ENCODE measurements at places on chromosomes 12 and 14. TPM values are rescaled to one million over a fixed set of nuclear protein-coding genes. Genes with fewer than 3 reads are reported as not detected.

The VDR gene
- 1.1 TPM for polyA plus RNA-seq

The R3HDM2 gene
- 84.3 TPM for polyA plus RNA-seq

The GALNT8 gene
- 1.4 TPM for polyA plus RNA-seq

The KSR2 gene
- 0.49 TPM for polyA plus RNA-seq

The UTP20 gene
- 17.6 TPM for polyA plus RNA-seq

The ALX1 gene
- polyA plus RNA-seq, result not detected

The HOXC12 gene
- polyA plus RNA-seq, result not detected

- no peak for DNase-seq
Observed at GRCh38 chr12:101738920-101739665, at the start of gene SYCP3. TSS of gene SYCP3 (minus strand) at chr12:101739462. CDS start at chr12:101737935, 1,527 bp downstream.

DNA sequence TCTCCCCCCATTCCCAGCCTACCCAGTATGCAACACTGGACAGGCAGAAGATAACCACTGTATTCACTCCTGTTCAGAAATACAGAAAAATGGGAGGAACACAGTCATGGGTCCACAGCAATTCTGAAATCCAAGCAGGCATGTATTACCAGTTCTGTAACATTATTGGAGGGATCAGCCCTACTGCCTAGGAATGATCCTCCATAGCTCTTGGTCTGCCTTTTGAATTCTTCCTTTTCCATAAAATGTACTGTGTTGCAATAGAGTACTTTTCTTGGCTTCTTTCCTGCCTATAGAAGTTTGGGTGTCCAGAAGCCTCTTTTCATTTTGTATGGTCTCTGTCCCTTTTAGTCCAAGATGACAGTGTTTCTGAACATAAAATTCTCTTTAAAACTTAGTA lies 46.5 kb downstream of the SPATS2 start:
- peak; percentile 5 for DNase-seq

DNA sequence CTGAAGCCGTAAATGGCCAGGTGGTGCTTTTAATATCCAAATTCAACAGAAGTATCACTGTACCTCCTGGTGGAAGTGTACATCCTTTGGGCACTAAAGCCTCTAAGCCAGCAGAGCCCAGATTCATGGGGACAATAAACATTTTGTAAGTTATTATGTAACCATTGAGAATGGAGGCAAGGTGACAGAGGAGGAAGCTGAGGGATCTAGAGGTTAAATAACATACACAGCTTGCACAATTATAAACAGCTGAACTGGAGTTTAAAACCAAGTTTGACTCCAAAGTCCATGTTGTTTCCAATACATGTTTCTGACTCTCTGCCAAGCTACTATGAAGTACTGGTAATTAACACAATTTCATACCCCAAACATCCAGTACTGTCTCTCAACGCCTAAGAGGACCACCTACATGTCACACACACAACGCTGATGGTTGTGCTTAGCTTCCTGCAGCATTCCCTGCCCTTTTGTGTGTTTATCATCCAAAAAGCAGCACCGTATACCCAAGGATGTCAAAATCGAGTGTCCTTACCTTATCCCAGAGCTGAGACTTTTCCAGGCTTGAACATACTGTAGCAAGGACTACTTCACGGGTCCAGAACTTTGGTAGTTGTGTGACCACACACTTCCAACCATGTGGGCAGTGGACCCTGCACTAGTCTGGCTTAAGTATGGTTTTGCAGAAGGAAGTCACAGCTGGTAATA lies 41.3 kb downstream of the EGLN3 start:
- no peak for DNase-seq

DNA sequence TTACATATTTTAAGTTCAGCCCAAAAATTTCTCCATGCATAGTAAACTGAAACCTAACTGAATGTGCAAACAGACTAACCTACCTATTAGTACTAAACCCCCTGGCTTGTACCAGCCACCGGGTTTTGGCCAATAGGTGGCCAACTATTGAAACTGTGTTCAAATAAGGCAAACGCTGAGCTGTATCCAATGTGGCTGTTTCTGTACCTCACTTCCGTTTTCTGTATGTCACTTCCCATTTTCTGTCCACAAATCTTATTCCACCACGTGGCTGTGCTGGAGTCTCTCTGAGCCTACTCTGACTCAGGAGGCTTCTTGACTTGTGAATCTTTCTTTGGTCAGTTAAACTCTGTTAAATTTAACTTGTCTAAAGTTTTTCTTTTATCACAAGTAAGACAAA lies 6.0 kb upstream of the FBXO34 start:
- DNase-seq, result no peak

- peak; percentile 32 for DNase-seq
Observed at GRCh38 chr12:23084236-23084995, 459.4 kb downstream of the ETNK1 start.

DNA sequence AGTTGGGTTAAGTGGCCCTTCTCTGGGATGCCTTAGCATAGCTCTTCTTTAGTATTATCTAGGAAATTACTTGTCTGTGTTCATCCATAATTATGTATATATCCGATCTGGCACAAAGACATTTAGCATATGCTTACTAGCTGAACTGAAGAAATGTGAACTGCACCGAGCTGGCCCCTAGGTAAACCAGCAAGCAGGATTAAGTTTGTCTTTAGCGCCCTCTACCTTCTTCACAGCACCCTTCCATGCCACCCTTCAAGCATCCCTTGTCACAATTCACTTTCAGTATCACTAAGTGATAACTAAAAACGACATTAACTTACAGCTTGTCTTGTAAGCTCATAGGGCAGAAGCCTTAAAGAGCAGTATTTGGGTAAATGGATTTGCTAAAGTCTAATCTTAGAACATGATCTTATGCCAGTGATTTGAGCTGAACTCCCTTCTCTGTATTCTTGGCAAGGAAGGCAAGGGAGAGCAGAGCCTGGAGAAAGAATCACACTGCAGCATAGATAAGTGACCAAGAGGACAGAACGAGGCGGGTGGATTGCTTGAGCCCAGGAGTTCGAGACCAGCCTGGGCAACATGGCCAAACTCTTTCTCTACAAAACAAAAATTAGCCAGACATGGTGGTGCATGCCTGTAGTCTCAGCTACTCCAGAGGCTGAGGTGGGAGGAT lies 2.6 kb upstream of the HAL start:
- DNase-seq, result peak; percentile 62

GRCh38 chr12:4984344-4984743 lies 59.3 kb upstream of the KCNA5 start:
- DNase-seq, result no peak

- no peak for DNase-seq
Observed at GRCh38 chr14:91416744-91417119, 888 bp downstream of the CCDC88C start.

DNA sequence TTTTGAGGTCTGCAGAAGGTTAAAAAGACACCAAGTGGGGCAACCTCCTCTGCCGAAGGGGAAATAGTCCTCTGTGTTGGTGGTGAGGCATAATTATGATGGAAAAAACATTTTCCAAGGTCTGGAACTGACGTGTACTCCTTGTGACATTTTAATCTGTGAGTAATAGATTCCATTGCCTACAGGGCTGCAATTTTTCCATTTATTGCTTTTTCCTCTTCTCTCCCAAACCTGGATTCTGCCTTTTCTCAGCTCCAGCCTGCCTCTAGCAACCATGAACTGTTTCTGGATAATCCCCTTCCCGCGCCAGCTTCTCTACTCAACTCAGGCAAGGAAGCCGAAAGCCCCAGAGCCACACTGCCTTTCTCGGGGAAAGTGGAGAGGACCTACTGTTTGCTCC lies 230.1 kb upstream of the PLXNC1 start:
- no peak for DNase-seq

DNA sequence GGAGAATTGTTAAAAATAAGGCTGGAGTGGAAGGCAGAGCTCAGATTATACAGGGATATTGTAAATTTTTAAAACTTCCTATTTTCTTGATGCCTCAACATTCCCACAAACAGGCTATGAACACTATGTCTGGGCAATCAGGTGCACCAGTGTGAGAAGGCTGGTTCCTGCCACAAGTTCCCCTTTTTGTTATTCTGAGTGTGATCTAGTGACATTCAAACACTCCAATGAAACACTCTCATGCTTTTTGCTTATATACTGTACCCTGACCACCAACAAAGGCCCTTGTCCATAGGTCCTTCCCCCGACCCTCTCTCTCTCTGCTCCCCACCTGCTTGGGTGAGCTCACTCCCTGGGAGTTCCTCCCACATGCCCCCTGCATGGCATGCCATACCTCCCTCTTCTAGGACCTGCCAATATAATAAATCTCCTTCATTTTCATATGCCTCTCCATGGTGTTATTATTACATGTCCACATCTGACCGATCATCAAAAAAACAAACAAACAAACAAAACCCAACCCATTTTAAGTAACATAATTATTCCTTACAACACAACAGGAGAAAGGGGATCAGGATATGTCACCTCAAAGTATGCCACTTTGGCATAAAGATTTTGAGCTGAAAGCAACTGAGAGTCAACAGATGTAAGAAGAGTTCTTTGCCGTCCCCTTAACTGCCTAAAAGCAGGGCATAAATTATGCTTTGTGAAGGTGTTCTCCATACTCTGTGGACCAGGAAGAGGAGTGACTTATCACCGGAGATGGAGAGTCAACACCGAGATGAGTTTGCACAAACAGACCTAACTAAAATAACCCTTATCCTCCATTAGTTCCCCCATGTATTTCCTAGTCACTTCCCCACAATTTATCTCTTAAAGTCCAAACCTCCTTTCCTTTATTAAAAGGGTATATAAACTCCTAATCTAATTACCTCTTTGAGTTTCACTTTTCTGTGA lies 42.5 kb upstream of the CATSPERB start:
- DNase-seq, result no peak

- peak; percentile 11 for DNase-seq
Observed at GRCh38 chr14:29016050-29016900, 249.7 kb downstream of the FOXG1 start.

- DNase-seq, result no peak
Observed at GRCh38 chr14:79528828-79529416, 682.4 kb downstream of the DIO2 start.

GRCh38 chr14:26330982-26331381 lies 266.9 kb downstream of the NOVA1 start:
- DNase-seq, result no peak

GRCh38 chr12:119412306-119412705 lies 77.8 kb downstream of the CCDC60 start:
- no peak for DNase-seq

DNA sequence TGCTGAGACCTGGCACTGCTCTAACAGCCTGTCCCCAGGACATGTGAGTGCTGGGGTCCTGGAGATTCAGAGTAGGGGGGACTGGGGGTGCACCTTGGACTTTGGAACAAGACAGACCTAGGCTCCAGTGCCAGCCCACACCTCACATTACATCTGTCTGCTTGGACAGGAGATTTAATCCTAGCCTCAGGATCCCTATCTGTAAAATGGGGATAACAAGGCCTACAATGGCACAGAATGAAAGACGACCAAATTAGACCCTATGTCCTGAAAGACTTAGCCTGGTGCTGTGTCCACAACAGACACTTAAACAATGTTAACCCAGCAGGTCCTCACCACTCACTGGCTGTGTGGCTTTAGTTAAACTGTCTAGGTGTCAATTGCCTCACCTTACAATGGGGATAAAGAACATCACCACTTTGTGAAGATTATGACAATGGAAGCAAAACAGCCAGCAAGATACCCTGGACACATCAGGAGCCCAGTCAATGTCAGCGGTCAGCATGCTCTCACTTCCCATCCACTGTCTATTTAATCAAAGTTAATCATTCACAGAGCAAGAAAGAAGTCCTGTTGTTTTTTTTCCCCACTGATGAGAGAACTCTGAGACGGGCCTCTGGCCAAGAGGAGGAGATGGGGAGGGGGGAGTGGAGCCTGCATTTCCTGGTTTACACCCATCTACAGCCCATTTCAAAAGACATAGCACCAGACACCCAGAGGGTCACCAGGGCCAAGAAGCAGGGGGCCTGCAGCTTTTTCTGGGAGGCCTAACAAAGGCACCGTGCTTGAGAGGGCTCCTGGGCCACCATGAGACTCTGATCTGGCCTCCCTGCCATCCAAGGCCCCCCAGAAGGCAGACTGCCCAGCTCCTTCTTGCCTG lies 40.6 kb downstream of the ACTN1 start:
- DNase-seq, result peak; percentile 79

- peak; percentile 68 for DNase-seq
Observed at GRCh38 chr14:23379366-23380196, 2.7 kb downstream of the CMTM5 start.

GRCh38 chr12:91952916-91953315 lies 192.7 kb downstream of the BTG1 start:
- peak; percentile 3 for DNase-seq

- no peak for DNase-seq
Observed at GRCh38 chr14:23627961-23628360, 8.2 kb upstream of the DHRS2 start.

- DNase-seq, result no peak
Observed at GRCh38 chr12:104376650-104377513, 73.3 kb downstream of the EID3 start.

- DNase-seq, result no peak
Observed at GRCh38 chr12:109949089-109949488, 47.1 kb downstream of the GIT2 start.
